ENCODE measurements at places on chromosomes 3 and 15.

- DNase-seq: no peak
Observed at GRCh38 chr3:115111632-115112031, 35.5 kb downstream of the ZBTB20 start.

- DNase-seq: no peak
Observed at GRCh38 chr3:19901918-19902317, 32.1 kb downstream of the EFHB start.

- no peak for DNase-seq
Observed at GRCh38 chr15:83899670-83900069, 245.7 kb downstream of the ADAMTSL3 start.

DNA sequence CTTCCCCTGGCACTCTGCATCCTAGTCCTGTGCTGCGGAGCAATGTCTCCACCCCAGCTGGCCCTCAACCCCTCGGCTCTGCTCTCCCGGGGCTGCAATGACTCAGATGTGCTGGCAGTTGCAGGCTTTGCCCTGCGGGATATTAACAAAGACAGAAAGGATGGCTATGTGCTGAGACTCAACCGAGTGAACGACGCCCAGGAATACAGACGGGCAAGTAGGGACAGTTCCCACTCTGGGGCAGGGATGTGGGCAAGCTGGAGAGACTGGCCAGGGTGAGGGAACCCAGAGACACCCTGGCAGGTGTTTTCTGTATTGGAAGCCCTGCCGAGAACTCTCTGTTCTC lies 247 bp downstream of the FETUB start:
- no peak for DNase-seq

- DNase-seq: no peak
Observed at GRCh38 chr3:123392871-123393620, 55.8 kb downstream of the ADCY5 start.

DNA sequence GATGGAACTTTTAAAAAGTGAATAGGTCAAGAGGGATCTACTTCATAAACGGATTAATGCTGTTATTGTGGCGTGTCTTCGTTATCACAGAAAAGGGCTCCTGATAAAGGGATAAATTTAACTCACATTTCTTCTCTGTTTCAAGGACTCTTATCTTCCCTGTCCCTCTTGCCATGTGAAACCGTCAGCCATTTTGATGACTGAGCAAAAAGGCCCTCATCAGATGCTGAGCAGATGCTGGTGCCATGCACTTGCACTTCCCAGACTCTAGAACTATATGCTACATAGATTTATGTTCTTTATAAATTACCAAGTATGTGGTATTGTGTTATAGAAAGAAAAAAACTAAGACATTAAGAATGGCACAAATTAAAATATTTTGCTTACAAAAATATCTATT lies 1011.8 kb upstream of the GBE1 start:
- DNase-seq: no peak
